ENCODE measurements at places on chromosomes 16 and 17.

- DNase-seq: no peak
Observed at GRCh38 chr16:88407807-88408206, 25.0 kb downstream of the ZNF469 start.

DNA sequence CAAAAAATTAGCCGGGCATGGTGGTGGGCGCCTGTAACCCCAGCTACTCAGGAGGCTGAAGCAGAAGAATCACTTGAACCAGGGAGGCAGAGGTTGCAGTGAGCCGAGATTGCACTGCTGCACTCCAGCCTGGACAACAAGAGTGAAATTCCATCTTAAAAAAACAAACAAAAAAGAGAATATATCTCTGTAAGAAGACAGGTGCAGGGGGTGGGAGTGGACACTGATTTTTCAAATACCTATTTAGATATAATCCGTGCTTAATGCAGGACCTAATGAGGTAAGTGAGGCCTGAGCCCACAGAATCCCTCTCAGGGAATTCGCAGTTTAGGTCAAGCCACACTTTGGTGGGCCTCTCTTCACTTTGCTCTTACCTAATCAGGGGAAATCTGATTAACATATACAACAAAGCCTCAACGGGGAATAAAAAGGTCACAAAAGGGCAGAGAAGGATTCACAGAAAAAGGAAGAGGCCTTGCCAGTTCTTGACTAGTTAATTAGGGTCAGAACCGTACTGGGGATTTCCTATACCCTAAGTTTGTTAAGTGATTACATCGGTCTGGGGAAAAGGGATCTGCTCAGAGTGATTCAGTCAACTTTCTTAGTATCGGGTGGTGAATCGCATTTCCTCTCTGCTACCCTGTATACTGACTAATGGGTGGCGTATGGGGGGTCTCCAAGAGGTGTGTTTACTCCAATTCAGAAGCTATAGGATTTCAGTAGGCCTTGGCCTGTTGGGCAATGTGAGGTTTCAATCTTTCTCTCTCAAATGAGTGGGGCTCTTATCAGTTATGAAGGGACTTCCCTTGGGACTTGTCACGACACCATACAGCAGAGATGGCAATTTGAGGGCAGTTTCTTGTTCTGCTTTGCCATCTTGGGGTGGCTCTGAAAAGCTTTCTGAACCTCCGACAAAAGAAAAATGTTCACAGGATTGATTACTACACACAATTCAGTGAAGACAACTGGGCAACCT, 1.9 kb upstream of the NFAT5 start:
- DNase-seq: peak; percentile 3

DNA sequence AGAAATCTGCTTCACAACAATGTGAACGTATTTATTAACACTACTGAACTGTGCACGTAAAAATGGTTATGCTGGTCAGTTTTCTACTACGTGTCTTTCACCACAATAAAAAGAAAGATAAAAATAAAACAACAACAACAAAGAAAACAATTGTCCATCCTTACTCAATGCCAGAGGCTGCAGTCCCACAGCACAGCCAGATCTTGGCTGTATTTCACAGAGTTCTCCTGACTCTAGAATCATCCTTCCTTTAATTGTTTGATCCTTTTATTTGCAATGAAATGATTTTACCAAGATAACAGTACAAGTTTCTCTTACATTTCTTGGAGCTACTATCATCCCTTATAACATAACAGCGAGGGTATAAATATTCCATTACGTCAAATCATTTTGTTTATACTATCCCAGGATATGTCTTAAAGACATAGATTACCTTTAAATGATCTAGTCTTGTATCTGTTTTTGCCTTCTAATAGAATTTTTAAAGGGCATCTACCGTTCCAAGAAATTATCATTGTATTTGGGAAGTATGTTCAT, 103.3 kb downstream of the SLC39A11 start:
- DNase-seq: no peak

DNA sequence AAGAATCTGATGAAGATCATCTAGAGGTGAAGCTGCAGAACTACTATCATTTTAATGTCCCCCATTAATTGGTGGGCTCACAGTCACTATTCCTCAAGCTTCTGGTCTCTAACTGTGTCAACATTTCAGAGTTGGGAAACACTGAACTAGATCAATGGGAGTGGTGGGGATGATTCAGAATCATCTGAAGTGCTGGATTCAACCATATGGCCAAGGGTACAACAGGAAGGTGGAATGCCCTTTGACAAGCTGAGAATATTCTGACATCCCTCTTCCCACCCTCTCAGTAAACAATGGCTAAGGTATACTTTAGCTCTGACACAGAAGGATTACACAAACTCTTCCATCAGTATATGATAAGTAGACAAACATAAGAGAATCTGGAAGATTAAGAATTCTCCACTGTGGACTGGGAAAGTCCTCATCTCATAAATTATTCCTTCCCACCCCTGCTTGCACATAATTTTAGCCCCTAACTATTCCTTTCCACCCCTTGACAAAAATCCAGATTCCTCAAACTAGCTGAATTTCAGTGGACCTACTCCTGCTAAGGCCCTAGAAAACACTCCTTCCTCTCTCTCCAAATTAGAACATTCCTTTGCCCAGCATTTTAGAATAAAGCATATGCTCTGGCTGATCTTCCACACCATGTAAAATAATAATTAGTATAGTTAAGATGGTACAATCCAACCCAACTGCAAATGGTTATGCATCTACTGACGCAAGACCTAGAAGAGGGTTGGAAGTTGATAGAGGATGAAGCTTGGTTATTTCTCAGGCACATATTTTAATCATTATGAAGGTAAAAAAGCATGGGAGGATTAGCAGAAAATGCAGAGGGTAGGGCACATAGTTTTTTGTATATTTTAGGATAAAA, 16.3 kb upstream of the RFFL start:
- no peak for DNase-seq

DNA sequence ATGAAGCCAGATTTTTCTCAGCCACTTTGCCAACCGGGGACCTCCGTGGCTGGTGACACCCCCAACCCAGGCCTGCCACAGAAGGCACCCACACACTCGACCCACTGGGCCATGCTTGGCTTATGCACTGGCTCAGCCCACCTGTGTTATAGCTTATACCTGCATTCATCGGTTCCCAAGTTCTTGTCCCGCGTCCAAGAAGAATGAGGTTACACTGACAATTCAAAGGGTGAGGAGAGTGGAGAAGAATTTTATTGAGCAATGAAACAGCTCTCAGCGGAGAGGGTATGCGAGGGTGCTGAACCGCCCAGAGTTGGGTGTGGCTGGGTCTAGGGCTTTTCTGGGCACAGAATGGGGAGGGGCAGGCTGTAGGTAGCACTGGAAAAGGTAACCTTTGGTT, 22.2 kb upstream of the CDH15 start:
- no peak for DNase-seq

DNA sequence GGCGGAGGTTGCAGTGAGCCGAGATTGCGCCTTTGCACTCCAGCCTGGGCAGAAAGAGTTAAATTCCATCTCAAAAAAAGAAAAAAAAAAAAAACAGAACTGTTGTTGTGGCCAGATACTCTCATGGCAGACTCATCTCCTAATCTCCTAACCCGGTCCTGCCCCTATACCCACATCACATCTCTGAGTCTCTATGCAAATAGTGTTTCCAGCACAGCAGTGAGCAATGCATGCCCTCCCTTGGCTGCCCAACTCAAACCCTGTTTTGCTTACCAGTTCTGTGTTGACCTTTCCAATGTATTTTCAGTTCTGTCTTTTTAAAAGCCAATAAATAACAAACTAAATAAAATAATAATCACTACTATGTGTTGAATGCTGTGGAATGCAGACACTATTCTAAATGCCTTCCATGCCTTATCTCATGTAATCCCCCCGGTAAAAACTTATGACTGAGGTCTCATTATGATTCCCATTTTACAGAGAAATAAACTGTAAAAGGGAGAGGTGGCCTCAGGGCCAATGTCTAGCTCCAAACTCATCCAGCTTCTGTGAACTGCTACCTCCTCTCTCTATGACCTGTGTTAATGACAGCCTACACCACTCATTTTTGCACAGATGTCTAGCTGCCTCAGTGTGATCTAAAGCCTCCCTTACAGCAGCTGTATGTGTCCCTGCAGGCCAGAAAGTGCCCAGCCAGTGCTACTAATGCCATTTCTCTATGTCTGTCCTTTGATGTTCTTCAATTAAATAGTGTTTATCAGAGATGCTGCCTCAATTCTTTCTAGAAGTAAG, 289.8 kb downstream of the HS3ST3B1 start:
- no peak for DNase-seq

- no peak for DNase-seq
Observed at GRCh38 chr17:79850571-79851460, 11.6 kb upstream of the CBX4 start.

GRCh38 chr17:1996800-1997288, 28.3 kb downstream of the RTN4RL1 start:
- DNase-seq: no peak

GRCh38 chr17:68843522-68843921, 111.7 kb downstream of the ABCA8 start:
- no peak for DNase-seq

DNA sequence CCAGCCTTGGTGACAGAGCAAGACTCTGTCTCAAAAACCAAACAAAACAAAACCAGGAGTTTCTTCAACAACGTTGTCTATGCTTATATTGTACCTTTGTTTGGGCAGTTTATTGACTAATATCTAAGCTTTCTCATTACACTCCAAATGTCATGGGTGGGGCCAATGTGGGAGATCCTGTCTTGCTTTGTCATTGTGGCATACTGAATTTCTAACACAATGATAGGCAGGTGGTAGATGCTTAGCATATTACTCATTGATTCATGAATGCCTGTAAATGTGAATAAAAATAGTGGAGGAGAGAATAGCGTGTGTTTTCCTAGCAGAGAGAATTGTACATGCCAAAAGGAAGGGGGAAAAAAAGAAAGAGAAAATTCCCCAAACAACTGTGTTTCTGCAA, 802.5 kb upstream of the EEF2KMT start:
- DNase-seq: no peak

GRCh38 chr17:38559051-38559879, 46.5 kb downstream of the SRCIN1 start:
- DNase-seq: peak; percentile 80

DNA sequence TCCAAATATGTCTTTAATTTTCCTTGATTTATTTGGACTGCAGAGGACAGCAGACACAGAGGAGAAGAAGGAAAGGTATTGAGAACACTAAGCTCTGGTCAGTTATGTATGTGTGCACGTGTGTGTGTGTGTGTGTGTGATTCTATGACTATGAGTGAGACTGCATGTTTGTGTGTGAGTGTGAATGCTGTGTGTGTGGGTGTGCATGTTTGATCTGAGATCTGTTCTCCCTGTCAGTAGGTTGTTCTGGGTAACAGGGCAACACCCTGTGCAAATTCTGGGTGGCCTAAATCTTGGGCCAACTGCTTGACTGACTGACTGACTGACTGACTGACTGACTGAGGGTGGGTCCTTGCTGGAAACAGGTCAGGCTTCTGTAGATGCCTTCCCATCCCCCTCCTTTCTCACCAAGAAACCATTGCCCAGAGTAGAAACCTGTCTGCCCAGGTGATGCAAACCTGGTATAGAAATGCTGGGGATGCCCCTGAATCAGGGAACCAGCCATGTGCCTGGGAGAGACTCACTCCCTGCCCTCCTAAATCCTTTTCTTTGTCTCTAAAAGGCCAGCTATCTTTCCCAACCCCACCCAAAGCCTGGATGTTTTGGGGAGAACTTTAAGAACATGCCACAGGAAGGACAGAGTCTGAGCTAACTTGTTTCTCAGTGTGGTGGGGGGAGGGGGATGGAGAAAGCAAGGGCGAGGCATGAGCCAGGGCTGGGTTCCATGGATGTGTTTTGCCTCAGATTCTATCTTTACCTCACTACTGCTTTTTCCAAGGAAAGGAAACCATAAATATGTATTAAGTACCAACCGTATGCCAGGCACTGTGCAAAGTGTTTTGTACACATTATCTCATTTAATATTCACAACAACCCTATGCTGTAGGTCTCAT, 4.5 kb upstream of the NR1D1 start:
- DNase-seq: no peak

DNA sequence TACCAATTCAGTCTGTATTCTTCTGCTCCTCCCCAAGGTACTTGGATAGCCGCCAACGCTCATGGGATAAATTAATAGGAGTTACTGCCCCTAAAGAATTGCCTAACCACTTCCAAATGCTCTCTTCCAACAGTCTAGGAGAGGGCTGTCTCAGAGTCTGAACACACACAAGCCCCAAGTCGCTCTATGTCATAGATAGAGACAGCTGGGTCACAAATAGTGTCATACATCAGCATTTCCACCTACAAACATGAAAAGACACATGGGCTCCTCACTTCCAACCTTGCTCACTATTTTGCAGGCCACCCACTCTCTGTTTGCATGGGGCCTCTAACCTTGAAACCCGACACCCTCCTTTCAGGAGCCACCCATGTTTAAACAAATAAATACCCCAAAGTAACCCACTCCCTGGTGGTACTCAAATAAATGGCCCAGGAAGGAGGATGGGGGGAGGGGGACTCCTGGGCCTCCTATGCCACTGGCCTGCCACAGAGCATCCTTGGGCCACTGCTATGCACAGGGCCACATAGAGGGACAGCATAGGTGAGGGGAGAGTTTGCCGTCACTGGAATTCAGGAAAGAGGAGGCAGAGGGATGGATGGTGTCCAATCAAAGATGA, 265.9 kb downstream of the SOX9 start:
- DNase-seq: no peak

DNA sequence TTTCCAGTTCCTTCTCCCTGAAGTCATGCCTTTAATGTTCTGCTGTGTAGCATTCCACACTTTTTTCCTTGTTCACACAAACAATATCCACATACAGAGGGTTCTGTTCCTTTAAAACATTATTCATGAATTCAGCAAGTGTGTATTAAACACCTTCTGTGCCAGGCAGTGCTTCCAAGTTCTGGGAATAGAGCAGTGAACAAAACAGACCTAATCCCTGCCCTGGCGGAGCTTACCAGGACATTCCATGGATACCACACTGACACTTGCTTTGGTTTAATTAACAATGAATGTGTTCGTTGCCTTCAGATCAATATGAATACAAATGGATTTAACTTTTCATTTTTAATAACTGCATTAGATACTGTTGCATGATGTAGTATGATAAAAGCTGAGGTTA, 57.9 kb upstream of the CLEC19A start:
- no peak for DNase-seq

DNA sequence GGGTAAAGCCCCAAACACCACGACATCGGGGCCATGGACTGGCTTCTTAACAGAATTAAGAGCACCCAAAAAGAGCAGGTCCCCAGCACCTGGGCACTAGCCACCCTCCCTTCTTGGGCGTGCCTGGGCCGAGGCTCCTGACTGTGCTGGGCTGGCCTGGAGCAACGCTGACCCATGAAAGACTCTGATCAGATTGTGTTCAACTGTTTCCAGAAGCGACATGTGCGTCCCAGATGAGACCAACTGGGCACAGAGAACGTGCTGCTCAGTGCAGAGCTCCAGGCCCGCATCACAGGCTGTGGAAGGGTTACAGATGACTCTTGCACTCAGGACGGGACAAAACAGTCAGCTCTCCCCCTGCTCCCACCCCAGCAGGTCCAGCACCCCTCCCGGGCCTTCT, 100.7 kb downstream of the KCNJ12 start:
- DNase-seq: no peak

DNA sequence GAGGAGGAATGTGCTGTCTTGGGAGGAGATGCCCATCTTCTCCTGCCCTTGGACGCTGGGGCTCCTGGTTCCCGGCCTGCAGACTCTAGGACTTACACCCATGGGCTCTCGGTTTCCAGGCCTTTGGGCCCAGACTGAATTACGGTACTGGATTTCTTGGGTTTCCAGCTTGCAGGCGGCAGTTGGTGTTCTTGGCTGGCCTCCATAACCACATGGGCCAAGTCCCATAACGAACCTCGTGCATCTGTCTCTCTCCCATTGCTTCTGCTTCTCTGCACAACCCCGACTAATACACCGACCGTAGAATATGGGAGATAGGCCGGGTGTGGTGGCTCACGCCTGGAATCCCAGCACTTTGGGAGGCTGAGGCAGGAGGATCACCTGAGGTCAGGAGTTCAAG, 162.6 kb downstream of the SDK2 start:
- DNase-seq: no peak

Data from renal pelvis (tissue), 12 donors.